ENCODE measurements at places on chromosomes 5 and 9.

DNA sequence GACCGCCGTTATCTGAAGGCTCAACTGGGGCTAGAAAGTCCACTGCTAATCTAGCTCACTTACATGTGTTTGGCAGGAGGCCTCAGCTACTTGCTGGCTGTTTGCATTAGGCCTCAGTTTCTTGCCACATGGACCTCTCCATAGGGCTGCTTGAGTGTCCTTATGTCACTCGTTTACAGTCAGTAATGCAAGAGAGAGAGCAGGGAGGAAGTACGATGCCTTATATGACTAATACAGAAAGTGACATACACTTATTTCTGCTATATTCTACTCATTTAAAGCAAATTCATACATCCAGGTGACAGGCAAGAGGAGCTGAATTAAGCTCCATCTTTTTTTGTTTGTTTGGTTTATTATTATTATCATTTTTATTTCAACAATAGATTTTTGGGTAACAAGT, 179.6 kb downstream of the LURAP1L start:
- DNase-seq: no peak

GRCh38 chr5:96768708-96769251, 39.0 kb downstream of the ERAP1 start:
- no peak for DNase-seq

- no peak for DNase-seq
Measured at GRCh38 chr5:11459716-11460115, 444.5 kb downstream of the CTNND2 start.

DNA sequence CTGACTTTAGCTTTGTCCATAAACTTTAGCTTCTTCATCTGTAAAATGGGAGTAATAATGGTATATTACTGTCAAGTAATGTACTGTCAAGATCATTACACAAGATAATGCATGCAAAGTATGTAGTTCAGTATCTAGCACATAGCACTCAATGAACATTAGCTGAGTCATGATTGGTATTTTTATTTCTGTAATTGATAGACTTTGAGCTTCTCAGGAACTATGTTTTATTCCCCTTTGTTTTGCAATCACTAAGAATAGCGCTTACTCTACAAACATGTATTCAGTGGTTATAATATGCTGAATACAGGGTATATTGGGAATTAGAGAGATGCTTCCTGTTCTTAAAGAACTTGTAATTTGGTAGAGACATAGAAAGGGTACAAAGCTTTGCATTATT, 142.3 kb upstream of the KLF9 start:
- no peak for DNase-seq

DNA sequence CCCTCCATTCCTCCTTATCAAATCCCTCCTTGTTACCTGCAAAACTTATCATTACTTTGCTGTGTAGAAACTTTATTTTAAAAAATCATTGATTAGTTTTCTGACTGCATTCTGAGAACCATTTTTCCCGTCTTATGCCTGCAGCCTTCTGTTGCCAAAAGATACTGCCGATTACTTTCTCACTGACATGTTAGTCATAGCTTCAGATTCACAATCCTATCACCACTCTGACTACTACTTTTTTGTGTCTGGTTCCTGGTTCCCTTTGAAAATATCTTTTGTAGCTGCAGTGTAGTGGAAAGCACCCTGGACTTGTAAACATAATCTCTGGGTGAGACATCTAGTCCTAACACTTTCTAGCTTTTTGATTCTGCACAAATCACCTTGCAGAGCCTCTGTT, 71.7 kb downstream of the NR2F1 start:
- no peak for DNase-seq

DNA sequence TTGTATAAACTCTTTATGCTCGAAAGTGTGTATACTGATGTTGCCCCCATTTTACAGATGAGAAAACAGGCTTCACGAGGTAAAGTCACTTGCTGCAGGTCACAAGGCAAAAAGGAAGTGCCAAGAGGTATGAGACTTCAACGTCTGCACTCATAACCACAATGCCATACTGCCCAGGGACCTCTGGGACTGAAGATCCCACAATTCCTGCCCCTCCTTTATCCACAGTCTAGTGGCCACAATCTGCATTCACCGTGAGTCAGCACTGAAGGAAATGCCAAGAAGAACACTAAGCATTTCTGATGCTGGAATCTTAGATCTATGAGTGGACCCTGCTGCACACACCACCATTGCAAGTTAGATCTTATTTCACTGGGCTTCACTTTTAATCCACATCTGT, 37.3 kb downstream of the MED27 start:
- DNase-seq: no peak

DNA sequence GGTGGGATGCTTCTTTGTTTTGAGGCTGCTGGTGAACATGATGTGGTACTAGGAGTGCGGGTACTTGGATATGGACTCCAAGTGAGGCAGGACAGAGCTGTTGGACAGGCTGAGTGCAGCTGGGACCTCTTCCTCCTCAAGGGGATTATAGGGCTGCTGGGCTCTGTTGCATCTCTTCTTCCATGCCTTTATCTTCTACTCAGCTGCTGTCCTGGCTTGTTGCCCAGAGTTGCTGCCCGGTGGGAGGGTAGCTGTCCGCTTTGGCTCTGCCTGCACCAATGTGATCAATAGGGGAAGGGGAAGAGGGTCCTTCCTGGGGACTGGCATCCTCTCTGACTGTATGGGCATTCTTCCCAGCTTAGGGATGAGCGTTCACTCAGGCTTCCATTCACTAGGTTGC, 1217.9 kb upstream of the ACO1 start:
- no peak for DNase-seq

DNA sequence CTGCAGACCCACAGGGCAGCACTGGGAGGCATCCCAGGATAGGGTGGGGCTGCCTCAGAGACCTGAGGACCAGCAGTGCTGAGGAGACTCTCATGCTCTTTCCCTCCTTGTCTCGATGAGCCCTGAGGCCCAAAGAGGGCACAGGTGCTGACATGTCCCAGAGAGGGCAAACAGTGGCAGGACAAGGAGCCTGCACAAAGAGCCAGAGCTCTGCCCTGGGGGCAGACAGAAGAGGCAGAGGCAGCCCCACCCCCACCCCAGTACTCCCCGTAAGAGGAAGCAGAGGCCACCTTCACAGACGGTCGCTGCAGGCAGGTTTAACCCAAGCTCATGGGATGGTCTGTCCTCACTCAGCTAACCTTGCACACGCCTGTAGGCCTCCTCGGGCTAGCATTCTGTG, 29.4 kb upstream of the TTLL11 start:
- DNase-seq: no peak

GRCh38 chr5:96528826-96529474, 95.9 kb upstream of the PCSK1 start:
- DNase-seq: no peak

GRCh38 chr5:155836089-155836803, 490.7 kb upstream of the SGCD start:
- no peak for DNase-seq

DNA sequence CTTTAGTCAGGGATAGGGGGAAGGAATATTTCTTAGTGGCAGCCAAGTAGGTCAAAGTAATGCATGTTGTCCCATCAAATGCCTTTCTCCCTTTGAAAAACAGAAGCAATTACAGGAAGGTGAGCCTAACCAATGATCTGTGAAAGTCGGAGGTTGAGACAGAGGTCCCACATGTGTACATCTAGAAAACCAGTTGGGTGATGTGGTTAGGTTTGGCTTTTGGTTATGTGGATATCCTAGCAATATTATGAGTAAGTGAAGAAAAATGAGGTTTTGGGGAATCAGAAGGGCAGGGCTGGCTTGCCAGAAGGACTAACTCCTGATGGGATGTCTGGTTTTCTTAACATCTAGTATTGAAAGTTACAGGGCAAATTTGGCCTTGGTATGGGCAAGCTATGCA, 63.4 kb upstream of the PALM2AKAP2 start:
- DNase-seq: no peak

GRCh38 chr9:32401488-32401887, 17.0 kb downstream of the ACO1 start:
- no peak for DNase-seq

- no peak for DNase-seq
Measured at GRCh38 chr5:9042241-9042640, 503.6 kb downstream of the SEMA5A start.

DNA sequence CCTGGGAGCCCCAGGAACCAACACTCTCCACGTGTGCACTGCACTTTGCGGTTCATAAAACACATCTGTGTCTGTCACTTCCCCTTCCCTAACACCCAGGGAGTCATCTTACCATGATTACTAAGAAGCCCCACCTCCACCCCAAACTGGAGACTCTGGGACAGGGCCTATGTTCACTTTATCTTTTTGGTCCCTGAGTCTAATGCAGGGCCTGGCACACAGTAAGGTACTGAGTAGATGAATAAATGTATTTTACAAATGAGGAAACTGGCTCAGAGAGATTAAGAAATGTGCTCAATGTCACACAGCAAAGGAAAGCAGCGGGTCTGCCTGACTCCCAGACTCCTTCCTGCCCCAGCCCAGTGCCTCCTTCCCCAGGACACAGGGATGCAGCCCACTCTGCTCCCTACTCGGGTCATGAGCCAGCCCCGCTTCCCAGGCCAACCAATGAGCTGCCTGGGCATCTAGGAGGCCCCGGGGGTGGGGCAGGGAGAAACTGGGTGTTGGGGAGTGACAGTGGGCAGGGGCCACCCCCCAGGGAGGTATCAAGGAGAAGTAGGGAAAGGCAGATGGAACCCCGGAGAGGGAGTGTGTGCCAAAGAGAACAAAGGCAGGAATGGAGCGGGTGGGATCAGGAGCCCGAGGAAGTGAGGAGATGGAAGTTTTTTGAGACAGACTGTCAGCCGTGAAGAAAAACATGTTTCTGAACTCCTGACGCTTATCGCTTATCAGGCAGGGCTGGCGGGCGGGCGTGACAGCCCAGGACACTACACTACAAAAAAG, 30.5 kb downstream of the SHB start:
- DNase-seq: no peak

DNA sequence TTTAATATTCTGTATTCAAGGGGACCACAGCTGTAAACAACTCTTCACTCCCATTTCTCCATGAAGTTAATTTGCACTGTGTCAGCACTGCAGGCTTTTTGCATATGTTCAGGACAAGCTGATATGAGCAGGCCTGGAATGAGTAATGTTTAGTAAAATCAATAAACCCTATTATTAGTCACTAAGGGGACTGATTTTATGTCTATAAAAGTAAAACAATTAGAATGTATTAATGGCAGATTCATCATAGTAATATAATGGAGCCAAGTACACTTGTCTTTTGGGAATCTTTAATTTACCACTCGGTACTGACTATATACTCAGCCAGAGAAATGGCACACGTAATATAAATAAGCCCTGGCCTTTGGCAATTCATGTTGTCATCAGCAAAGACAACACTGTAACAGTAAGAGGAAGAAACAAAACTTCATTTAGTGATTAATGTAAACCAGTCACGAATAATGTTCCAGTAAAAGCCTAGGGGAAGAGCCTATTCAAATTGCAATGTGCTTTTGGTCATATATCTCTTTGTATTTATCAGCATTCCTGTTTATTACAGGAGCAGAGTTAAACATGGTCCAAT, 111.6 kb downstream of the ZNF608 start:
- DNase-seq: no peak

DNA sequence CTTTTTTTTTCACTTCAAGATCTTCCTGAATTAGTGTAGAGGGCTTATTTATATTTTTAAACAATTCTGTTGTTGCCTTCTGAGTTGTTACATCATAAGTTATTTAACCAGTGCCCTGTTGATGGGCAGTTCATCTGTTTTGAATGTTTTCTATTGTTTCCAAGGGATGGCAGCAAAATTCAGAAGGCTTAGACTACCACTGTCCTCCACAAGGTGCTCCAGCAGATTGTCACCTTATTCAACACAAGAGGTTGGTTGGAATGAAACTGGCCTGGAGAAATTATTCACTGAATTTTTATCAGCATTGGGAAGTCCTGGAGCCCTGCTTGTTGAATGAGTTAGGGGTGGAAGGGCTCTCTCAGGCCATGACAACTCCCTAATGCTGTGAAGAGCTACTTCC, 1.3 kb upstream of the KLHL9 start:
- DNase-seq: no peak

DNA sequence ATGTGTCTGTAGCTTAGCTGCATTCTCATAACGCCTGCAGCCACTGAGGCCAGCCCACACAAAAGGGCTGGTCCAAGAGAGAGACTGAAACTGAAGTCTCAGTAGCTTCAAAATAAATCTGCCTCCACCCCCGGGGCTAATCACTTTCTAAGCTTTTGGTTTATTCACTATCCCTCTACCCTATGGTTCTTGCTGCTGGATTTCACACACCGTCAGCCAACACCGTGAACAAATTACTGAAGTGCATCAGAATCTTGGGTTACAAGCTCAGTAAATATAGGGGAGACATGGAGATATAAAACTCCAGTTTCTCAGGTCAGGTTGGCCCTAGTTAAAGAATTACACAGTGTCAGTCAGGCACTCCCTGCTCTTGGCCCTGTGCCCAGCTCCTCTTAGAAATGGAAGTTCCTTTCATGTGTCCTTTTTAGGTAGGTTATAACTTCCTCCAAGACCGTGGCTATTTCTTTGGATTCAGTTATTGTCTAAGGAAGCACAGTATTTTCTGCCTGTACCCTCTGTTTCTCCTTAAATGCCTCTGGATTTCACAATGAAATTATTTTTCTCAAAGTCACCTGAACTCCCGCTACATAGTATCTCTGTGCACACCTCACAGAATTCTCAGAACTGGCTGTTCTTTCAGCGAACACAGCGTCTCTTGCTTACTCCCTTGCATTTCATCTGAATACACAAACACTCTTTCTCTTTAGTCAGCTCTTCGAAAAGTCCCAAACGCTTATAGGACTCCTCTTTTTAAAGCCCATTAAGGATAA, 112.5 kb downstream of the FAM174A start:
- DNase-seq: peak; percentile 57
